ENCODE measurements at places on chromosomes 11 and 22.

GRCh38 chr11:64851831-64852351 lies 7.4 kb upstream of the CDC42BPG start:
- peak; percentile 62 for DNase-seq

- DNase-seq = no peak
Measured at GRCh38 chr11:126132319-126132718, 69.7 kb upstream of the CDON start.

GRCh38 chr11:65432686-65433582 lies 10.3 kb downstream of the NEAT1 start:
- DNase-seq = peak; percentile 3

DNA sequence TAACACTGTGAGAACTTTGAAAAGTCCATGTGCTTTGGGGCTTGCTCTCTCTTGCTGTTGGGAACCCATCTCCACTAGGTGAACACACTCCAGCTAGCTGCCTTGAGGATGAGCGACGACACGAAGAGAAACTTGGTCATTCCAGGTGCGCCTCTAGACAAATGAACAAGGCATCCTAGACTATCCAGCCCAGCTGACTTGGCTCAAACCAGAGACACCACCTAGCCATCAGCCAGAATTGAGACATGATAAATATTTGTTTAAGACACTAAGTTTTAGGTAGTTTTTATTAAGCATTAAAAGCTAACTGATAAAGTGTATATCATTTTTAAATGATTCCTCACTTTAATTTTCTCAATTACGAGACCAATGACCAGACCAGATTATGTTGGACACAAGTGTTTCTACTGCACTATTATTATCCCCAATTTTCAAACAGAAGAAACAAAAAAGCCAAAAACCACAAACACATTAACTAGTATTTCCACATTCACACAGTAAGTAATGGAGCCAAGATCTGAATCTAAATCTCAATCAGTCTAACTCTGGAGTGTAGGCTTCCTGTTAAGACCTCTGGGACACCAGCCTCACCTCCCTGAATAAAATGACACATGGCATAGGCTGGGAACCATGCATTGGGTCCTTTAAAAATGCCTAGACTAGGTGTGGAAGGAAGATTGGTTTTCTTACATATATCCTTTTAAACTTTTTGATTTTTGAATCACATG lies 70.4 kb downstream of the GDPD4 start:
- no peak for DNase-seq

DNA sequence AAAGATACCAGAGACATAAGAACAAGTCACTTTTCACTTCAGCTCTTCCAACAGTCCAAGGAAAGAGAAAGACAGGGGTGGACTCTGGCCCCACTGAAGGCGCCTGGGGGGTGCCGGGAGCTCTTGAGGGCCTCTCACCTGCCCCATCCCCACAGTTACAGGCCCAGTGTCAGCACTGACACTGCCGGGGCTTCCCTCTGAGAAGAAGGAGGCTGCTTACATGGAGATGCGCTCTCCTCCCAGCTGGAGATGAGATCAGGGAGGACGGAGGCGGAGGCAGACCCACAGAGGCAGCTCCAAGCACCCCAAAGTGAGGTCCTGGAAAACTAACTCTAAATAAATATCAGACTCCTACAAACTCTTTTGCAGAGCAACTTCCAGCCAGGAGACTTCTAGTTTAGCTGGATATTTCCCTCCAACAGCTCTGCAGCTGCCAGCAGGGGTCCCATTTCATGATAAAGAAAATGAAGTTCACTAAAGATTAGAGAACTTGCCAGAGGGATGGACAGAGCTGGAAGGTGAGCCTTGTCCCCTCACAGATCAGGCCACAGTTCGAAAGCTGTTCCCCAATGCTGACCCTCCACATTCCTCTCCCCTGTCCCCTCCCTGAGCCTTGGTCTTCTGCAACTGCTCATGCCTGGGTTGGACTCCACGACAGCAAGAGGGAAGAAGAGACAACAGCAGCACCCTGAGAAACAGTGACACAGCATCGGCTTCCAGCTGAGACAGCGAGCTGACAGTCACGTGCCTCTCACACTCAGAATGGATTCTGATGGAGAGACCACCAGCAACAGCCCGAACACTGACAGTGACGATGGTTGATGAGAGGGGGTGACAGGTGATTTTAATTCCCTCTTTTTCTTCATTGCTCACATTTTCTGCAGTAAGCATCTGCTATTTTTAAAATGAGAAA lies 5.8 kb downstream of the CARS1 start:
- no peak for DNase-seq

DNA sequence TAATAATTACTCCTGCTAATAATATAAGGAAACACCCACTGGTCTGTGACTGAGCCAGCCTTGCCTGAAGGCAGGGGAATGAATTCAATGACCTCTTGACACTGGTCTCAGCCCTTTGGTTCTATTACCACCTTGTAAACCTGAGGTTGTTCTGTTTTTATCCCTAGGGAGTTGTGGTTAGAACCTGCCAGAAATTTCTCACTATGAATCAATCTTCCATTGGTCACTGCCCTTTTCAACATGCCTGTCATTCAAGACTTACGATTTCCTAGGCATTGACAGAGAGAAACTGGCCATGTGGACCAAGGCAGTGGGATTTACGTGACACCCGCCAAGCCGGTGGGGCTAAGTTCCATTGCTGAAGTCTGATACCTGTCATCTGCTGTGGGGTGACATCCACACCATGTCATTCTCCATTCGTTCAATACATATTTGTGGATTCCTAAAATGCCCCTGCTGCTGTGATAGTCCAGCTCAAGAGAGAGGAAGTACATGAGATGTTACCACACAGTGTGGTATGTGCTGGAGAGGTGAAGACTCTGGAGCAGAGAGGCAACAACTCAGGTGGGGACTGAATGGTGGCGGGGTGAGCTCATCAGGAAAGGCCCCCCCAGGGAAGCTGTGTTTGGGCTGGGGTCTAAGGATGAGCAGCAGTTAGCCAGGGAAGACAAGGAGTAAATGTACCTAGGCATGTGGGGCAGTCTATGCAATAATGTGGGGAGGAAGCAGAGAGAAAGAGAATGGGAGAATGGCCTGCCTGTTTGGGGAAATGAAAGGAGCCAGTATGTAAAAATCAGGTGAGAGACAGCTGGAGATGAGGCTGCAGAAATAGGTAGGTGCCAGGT lies 15.2 kb upstream of the EHF start:
- DNase-seq = no peak

GRCh38 chr11:131744847-131745246 lies 374.4 kb downstream of the NTM start:
- no peak for DNase-seq

DNA sequence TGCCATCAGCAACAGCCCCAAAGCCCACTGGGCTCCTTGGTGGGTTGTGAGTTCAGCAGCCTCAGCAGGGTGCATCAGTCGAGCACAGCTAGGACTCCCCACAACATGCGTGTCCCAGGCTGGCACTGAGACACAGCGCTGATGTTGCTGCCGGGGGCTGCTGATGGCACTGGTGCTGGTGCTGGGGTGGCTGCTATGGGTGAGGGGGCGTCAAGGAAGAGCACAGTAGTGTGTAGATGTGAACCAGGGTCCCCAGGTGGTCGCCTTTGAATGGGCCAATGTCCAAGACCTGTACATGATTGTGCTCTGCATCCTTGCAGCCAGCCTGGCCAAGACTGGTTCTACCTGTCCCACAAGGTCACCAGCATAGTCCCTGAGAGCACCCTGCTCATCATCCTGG lies 121.3 kb upstream of the SERPIND1 start:
- no peak for DNase-seq

DNA sequence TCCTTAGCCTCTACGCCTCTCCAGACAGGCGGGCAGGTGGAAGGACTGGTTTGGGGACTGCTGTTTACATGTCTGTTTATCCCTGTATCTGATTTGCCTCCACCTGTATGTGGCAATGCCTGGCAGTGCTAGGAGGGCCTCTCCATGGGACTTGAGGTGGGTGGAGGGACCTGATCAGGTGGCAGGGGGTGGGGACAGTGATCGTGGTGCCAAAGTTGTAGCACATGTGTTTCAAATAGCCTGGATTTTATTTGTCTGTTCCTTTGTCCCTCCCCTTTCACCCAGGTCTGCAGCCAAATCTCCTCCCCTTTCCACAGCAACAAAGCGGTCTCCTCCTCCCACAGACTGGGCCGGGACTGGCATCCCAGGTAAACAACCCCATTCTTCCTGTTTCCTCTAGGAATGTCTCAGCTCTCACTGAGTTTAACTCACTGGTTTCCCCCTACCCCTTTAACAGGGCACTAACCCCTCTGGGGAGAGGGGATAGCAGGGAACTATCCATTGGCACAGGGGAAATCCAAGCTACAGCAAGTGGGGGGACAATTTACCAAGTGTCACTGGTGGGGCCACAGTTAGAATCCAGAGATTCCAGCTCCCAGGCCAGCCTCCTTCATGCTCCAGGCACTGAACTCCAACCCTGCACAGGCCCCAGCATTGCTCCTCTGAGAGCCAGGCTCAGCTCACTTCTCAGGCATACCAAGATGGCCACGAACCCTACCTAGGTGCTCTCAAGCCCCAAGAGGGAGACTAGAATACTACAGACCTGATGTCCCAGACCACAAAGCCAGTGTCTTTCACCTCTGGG lies 22.9 kb upstream of the TLCD5 start:
- peak; percentile 71 for DNase-seq

- no peak for DNase-seq
Measured at GRCh38 chr11:130031945-130032344, 29.3 kb upstream of the PRDM10 start.

- DNase-seq = no peak
Measured at GRCh38 chr11:86230179-86230804, 14.3 kb upstream of the EED start.

GRCh38 chr11:14357881-14358728 lies 878 bp downstream of the RRAS2 start:
- peak; percentile 73 for DNase-seq

DNA sequence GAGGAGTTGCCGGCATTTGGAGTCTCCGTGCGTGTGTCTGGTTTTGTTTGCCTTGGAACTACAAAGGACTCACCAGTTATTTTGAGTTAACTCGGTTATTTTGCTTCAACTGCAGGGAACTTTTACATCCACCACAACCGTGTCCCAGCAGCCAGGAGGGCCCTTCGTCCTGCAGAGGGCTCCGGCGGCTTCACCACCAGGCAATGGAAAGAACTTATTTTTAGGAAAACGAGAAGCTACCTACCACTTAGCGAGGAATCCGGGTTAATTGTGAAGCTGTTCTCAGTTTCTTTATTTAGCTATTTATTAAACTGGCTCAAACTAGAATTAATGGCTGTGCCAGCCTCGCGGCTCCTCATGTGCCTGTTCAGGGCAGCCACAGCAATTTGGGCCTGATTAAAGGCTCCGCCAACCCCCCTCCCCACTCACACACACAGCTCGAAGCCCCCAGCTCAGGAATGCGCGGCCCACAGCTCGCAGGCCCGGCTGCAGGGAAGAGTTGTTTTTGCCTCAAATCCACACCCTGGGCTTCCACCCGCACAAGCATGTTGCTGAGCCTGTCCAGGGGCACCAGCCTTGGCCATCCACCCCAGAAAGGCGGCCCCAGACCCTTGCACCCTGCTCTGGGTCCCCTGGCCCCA lies 55.9 kb upstream of the FGF3 start:
- peak; percentile 3 for DNase-seq

- DNase-seq = peak; percentile 70
Measured at GRCh38 chr11:250740-251299, 14.0 kb downstream of the PSMD13 start.

DNA sequence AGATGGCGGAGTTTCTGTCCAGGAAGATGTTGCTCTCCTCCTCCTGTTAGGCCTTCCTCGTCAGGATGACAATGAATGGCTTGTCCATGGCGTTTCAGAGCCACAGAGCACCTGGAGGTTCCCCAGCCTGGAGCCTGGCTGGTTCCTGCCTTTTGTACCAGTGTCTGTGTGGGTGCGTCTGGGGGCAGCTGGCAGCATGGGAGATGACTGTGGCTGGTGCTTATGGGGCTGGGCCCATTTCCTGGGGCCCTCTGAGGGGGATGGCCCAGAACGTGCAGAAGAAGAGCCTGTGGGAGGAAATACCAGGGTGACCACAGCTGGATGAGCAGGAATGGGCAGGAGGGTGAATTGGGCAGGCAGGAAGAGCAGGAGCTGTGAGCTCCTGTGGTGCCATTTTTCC lies 6.7 kb downstream of the SLC37A2 start:
- no peak for DNase-seq

GRCh38 chr11:12871788-12872321 lies 137.3 kb upstream of the RASSF10 start:
- no peak for DNase-seq

- DNase-seq = no peak
Measured at GRCh38 chr11:11635443-11635842, 13.6 kb upstream of the GALNT18 start.

DNA sequence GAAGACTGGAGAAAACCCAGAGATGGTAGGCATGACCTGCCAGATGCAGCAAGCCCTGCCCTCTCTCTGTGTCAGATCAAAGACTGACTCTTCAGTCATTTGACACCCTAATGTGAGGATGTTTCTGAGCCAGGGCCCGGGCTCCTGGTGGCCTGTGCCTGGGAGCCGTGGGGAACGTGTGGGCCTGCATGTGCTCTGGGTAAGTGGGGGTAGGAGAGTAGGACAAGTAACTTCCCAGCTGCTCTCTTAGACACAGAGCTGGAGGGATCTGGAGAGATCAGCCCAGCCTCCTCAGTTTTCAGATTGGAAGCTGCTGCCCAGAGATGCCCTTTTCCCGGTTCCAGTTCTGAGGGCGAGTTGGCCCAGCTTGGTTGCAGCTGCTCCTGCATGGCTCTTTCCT lies 110.8 kb downstream of the TEAD1 start:
- DNase-seq = no peak

- DNase-seq = no peak
Measured at GRCh38 chr22:20582520-20583361, 75.3 kb downstream of the MED15 start.

GRCh38 chr11:44873537-44873936 lies 77.1 kb downstream of the TP53I11 start:
- no peak for DNase-seq

GRCh38 chr22:38843657-38844314 lies at the start of gene NPTXR:
Gene NPTXR, minus strand, starts transcription at chr22:38844028.
- DNase-seq = peak; percentile 36

DNA sequence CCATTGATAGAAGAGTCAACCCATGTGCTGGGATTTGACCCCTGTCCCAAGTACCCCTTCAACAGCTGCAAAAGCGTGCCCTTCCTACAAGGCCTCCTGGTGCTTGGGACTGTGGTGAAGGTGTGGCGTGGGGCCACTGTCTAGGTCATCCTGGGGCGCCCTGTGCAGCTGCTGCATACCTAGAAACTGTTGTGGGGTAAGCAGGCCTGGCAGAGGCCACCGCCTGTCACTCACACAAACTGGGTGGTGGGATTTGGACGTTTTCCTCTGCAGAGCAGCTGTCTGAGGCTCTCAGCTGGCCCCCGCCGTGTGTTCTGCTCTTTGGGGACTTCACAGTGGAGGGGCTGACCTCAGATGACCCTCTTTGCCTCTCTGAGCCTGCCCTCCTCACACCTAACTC lies 69.7 kb downstream of the SCN3B start:
- DNase-seq = no peak
